Kidney tubule cell (primary cell): ENCODE measurements at places on chromosomes 6 and 20.
A peak's percentile ranks its signal among the peaks of the same experiment; 100 is the strongest.

GRCh38 chr20:35004749-35005462 is 49.2 kb downstream of the MYH7B start:
- DNase-seq, result no peak

DNA sequence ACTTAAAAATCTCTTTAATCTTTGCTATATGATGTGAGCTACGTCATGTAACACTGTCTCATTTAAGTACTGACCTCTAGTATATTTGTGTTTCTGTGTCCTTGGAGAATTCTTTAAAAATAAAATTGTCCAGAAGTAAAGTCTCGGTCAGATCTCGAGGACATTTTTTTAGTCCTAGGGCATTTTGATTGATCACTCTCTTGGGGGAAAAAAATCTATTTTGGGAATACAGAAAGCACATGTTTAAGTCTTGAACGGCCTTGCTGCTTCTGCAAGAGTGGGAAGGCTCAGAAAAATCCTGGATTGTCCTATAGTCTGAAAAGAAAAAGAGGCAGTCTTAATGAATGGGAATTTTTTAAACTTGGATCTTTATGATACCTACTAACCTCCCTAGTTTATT is 234.3 kb downstream of the UTRN start:
- DNase-seq, result no peak

DNA sequence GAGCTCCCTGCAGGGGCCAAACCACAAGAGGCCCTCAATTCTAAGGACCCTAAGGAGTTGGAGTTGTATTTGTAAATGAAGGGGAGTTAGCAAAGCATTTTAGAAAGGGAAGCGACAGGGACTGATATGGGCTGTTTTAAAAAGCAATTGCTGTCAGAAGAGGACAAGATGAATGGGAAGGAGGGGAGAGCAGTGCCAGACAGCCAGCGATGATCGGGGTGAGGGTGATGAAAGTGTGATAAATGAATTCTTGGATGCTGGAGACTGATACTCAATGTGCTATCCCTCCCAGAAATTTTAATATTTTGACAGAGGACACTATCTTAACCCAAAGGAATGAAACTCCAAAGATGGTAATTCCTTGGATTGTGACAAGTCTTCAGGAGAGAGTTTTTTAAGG is 289.2 kb downstream of the CLIC5 start:
- no peak for DNase-seq

DNA sequence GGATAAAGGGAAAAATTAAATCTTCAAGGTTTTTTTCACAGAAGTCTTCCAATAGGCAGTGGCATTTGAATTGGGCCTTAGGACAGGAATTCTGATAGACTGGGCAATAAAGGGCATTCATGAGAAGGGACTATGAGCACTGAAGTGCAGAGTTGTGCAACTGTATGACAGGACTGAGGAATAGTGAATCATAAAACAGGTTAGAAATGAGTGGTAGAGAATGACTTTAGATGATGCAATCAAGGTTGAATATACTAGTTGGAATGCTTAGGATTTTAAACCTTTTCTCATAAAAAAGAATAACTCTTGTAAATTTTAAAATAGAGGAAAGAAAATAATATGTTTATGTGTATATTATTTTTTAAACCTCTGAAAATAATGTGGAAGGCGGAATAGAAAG is 944.7 kb downstream of the PHF3 start:
- peak; percentile 63 for DNase-seq

DNA sequence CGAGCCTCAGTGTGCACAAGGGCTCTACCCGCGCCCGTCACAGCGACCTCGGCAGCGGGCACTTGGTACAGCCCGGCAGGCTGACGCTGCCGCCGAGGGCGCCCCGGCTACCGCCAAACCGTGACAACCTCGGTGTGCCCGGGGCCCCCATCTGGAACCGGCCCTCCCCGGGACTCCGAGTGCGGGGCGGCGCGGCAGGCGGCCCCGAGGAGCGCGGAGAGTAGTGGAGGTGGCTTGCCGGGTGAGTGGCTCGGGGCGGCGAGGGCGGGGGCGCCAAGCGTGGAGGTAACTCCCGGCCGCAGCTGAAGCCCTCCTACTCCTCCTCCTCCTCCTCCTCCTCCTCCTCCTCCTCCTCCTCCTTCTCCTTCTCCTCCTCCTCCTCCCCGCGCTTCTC is at the start of gene ISM1:
TSS of gene ISM1 (plus strand) at position 371 of the 394 bp plus-strand sequence. CDS start 503 bp downstream, outside the sequence.
- peak; percentile 19 for DNase-seq

DNA sequence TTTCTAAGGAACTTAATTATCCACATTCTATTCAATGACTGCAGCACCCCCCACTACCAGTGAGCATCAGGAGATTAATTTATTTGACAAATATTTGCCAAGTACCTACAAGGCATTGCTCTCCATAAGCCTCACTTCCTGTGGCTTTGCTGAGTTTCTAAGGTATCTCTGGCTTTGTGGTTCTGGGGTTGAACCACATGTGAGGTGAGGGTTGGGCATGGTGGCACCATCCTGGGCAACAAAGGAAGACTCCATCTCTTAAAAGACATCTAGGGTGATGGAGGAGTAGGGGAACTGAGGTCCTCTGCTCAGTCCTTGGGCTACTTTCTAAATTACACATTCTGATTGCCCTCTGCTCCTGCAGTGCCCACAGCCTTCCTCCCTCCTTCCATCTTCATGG is 25.5 kb upstream of the WFDC2 start:
- no peak for DNase-seq

- DNase-seq, result peak; percentile 37
Measured at GRCh38 chr20:50595988-50596693, 86.0 kb downstream of the PTPN1 start.

DNA sequence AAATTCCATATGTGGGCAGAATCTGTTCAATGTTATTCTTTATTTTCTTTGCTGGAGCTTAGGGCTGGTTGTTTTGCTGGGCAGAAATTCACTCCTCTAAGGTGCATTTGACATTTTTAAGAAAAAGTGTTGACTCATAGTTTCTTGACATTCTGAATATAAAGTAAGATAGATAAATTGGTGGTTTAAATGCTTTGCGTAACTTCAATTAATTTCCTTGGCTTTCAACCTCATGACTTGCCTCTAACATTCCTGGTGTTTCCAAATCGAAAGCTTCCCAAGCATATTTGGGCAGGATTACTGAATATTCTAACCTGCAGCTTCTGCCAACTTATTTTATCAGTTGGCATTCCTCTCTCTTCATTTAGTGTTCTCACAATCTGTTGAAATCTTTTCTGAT is 718.7 kb upstream of the ADGRB3 start:
- DNase-seq, result no peak

DNA sequence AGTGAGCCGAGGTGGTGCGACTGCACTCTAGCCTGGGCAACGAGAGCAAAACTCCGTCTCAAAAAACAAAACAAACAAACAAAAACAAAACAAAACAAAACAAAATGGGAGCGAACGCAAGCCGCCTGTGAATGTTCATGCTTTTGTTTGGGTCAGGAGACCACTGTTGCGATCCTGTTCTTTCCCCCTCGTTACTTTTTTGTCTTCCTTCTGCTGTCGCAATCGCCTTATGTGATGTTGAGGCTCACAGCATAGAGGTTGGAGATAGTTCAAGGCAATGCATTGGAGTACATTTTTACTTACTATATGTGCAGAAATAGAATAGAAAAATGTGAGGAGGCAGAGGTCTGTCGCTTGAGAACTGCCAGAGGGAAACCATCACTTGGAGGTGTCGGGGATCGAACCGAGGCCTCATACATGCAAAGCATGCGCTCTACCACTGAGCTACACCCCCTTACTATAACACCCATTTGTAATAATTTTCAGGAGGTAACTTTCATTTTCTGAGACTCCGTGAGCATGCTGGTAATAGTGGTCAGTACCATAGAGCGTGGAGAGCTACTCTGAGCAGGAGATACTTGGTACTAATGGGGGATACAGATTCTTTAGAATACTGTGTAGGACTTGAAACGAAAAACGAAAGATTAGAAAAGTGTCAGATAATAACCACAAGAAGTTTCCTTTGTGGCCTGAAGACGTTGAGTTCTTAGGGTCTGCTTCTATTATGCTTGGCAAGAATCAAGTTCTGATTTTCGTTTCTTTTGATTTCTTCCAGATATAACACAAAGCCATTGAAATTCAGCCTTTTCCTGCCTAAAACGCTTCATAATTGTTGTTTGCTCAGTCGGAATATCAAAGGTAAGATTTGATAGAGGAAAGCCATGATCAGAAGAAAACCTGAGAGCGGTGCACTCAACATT is 121.1 kb downstream of the TRIM27 start:
- DNase-seq, result peak; percentile 88

DNA sequence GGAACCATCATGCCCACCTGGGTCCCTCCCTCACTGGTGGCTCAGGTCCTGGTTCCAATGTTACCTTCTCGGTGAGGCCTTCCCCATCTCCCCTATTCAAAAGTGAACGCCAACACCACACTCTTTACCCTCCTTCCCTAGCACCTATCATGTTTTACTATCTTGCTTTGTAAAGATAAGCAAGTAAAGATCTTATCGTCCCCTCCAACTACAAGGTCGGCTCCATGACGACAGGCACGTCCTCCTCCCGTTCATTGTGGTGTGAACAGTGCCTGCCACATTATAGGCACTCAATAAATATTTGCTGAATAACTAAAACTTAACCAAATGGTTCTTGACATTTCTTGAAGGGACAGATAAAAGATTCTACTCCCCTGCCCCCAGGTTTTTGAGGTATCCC is 147.1 kb downstream of the PREX1 start:
- DNase-seq, result no peak

DNA sequence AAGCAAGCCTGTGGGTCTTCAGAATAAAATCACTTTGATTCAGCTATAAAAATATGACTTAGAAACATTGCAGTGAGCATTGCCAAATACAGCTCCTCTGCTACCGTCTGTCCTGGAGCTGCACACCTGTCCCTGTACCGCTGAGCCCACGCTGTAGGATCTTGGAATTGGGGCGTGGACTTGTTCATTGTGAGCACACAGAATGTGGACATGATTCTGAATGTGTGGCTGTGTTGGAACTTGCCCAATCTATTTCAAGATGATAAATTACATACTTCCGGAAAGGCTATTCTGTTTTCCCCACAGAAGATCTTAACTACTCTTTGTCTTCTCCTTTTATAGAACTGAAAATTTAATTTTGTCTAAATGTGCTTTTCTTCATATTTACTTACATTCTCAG is 107.3 kb downstream of the UST start:
- no peak for DNase-seq

DNA sequence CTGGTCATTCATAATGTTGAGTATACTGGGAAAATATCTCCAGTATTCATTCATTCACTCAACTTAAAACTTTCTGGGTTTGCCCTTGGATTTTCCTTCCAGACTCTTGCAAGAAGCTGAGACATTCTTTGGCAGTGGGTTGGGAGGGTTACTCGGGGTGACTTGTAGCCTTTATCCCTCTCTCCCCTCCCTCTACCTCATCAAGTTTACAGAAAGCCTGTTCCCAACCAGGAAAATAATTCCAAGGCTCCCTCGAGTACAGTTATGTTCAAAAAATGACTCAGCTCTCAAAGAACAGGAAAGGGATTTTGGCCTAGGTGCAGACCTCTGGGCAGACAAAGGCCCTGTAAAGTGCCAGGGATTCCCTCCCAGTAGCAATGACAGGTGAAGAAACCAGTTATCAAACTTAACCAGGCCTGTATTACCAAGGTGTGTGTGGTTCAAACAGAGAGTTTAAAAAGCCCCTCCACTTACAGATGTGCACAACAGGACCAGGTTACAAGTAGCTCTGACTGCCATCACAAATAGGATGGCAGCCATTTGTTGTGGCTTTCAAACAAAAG is 22.2 kb downstream of the FKBP1A start:
- DNase-seq, result peak; percentile 30
